Activated CD4-positive, CD25-positive, alpha-beta regulatory T cell (primary cell): ENCODE measurements at places on chromosomes 5 and 9.

- DNase-seq, result no peak
These were observed 1.3 kb upstream of the GNAQ start for GRCh38 chr9:78032730-78033457.

GRCh38 chr9:137435980-137436760 is 5.0 kb downstream of the ENTPD8 start:
- no peak for DNase-seq

GRCh38 chr5:74199436-74200210 is 440.9 kb downstream of the ENC1 start:
- DNase-seq, result no peak

DNA sequence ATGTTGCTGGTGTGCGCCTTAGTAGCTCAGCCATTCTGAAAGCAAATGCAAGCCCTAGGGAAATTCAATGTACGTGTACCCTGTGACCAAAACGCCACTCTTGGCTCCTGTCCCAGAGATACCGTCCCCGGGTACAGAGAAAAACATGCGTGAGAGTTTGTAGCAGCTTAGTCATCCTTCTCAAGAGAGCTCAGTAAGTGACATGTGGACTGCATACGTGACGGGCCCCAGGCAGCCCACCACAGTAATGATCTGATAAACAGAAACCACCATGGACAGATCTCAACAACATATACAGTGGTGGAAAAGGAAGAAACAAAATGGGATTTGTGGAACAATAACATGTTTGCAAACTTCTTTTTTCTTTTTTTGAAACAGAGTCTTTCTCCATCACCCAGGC is 45.1 kb downstream of the S1PR3 start:
- no peak for DNase-seq

DNA sequence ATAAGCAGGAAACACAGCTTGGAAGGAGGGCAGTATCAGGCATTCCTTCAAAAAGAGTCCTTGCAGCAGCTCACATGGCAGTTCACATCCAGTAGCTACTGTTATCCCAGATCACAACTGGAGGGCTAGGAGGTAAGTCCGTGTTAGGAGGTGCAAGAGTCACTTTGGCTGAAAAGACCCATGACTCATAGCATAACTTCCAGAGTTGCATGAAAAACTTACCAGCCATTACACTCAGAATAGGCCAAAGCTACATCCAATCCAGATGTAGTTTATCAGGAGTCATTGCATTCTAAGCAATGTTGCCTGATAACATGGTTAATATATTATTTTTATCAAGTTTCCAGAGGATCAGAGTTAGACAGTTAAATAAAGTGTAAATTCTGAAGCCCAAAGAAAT is 1126.4 kb upstream of the SEMA6A start:
- no peak for DNase-seq
